ENCODE measurements at places on chromosomes 11 and 22.

DNA sequence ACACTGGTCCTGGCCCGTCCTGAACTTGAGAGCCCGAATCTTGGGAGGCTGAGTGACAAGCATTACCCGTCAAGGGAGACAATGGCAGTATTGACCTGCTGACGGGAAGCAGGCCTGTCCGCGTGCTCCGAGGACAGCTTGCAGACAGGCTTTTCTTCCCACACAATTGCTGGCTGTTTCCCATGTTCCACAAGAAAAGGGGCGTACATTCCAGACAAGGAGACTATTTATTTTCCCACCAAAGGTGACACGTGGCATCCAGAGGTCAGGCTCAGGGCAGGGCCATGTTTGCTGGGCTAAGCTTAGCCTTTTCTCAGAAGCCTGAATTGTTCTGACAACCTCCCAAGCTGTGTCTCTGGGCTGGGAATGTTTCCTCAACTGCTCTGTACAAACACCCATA is 86.9 kb upstream of the SPON1 start:
- DNase-seq = no peak

GRCh38 chr11:125515102-125515439 is 19.0 kb upstream of the FEZ1 start:
- DNase-seq = no peak

- no peak for DNase-seq
These were observed 15.3 kb upstream of the SLCO2B1 start for GRCh38 chr11:75135651-75136050.

- DNase-seq = no peak
These were observed 11.9 kb upstream of the CLMP start for GRCh38 chr11:123206791-123207434.

- DNase-seq = no peak
These were observed 12.6 kb downstream of the PRDM11 start for GRCh38 chr11:45158891-45159605.

DNA sequence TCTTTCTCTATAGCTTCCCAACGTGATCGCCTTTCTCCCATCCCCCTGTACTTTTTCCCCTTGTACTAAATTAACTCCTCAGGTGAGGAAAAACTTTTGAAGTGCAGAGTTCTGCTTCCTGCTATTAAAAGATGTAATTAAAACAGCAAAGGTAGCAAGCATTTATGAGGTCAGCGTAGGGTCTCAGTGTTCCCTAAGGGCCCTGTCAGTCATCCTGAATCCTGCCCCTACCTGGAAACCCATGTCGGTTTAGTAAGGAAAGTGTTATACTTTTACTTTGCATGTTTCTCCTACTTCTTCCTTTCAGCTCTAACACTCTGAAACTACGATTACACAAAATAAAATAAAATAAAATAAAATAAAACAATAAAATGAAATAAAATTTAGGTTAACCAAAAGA is 1.3 kb upstream of the HBB start:
- DNase-seq = no peak

GRCh38 chr11:100776212-100776896 is 89.3 kb downstream of the ARHGAP42 start:
- DNase-seq = peak; percentile 78

DNA sequence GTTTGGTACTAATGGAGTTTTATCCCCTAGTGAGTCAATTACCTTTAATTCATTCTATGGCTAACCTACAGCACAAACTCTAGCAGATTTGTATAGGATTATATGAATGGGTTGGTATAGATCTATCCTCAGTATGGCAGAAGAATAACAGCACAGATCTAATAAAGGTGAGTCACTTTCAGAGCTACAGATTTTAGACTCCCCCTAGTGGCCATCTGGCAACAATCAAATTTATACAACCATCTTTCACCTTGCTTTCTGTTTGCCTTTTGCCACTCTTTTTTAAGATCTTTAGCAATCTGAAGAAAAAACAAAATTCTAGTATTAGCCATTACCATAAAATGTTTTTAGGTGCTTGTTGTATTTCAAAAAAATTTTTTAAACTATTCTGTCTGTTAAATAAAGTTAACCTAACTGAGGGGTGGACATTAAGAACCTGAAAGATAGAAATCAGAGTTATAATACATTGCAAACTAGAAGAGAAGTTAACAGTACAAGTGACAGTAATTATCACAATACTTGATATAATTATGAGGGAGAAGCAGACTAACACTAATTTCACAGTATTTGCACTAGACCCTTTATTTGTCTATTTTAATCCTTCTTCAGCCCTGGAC is 25.8 kb downstream of the DDIAS start:
- peak; percentile 73 for DNase-seq

- peak; percentile 29 for DNase-seq
These were observed 202.6 kb upstream of the TMEM45B start for GRCh38 chr11:129613071-129613470.

DNA sequence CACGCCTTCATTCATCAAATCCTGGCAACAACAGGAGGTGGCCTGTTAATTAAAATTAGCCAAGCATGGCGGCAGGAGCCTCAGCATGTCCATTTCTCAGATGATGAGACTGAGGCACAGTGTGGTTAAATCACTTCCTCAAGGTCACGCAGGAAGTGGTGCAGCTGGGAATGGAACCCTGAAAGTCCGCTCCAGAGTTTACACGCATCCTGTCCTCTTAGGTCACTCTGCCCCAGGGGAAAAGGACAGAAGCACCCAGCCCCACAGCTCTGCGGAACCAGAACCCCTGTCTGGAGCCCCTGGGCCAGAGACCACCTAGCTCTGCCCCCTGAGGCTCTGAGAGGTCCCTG is 19.6 kb downstream of the RPL3 start:
- DNase-seq = no peak

DNA sequence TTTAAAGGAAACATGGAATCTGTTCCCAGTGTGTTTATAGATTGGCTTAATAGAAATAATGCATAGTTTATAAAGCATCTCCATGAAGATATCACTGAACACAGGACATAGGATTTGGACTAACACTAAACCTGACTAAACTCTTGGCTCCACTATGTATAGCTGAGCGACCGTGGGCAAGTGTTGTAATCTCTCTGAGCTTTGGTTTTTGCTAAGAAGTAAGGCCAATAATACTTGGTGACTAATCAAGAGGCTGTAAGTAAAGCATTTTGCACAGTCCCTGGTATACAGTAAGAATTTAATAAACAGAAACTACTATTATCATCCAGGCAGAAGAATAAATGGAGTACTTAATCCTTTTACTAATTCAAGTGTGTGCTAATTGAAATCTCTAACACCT is 125.5 kb upstream of the MTMR2 start:
- DNase-seq = peak; percentile 71

DNA sequence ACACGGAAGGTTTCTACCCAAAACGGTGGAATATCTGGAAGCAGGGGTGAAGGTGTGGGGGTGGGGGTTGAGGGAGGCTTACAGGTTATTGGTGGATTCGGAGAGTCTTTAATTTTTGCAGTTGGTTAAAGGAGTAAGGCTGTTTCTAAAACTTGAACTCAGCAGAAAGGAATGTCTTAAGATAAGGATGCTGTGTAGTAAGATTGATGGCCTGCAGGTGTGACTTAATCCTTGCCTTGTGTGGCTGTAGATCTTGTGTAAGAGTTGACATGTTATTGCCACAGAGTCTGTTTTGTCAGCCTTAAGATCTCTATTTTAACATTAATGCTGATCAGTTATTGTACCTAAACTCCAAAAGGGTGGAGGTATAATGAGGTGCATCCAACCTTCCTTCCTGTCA is 16.4 kb upstream of the OR6M1 start:
- peak; percentile 71 for DNase-seq

- DNase-seq = no peak
These were observed 6.5 kb downstream of the FJX1 start for GRCh38 chr11:35624781-35625180.

GRCh38 chr22:39592081-39593065 is 21.8 kb downstream of the CACNA1I start:
- DNase-seq = peak; percentile 69

GRCh38 chr22:29798318-29798717 is 31.1 kb downstream of the UQCR10 start:
- DNase-seq = peak; percentile 9

- no peak for DNase-seq
These were observed 58.0 kb downstream of the MICAL3 start for GRCh38 chr22:17966403-17966717.

- DNase-seq = peak; percentile 44
These were observed 98.2 kb downstream of the LDLRAD3 start for GRCh38 chr11:36041988-36042611.
